ENCODE measurements at places on chromosomes 5 and 9. TPM values are rescaled to one million over a fixed set of nuclear protein-coding genes. Genes with fewer than 3 reads are reported as not detected.

SPATA31A3 gene
- total RNA-seq, result not detected

DNA sequence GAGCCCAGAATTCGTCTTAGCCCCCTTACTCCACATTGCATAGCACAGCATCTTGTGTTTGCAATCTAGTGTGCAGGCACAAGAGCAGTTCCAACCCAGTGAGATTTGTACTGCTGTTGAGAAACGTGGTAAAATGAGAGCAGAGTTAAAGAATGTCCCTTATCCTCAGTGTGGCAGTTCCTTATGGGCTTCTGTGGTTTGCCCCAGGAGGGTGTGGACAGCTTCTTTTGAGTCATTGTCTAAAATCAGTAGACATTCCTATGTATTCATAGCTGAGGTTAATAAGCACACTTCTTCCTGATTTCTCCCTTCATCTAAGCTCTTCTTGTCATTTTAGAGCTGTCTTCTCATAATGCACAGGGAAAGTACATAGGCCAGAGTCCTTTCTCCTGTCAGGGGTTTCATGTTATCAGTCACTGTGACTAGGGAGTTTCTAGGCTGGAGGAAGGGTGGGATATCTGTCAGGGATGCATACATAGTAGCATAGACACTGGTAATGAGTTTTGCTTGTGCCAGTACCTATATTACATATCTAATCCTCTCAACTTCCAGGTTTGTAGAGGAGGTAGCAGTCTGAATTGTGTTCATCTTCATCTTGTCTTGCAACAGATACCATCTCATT is 2.0 kb upstream of the CAVIN4 start:
- no peak for DNase-seq
- no peak overlapping the region for H3K27ac ChIP-seq
- H3K4me1 ChIP-seq, result no peaks in the 10 kb centered on the region
- no peak overlapping the region for H3K4me3 ChIP-seq
- no peaks in the 10 kb centered on the region for H3K36me3 ChIP-seq
- H3K27me3 ChIP-seq, result no peaks in the 10 kb centered on the region

ENG gene
- 227 TPM for total RNA-seq

GFI1B gene
- total RNA-seq, result 0.11 TPM

DNA sequence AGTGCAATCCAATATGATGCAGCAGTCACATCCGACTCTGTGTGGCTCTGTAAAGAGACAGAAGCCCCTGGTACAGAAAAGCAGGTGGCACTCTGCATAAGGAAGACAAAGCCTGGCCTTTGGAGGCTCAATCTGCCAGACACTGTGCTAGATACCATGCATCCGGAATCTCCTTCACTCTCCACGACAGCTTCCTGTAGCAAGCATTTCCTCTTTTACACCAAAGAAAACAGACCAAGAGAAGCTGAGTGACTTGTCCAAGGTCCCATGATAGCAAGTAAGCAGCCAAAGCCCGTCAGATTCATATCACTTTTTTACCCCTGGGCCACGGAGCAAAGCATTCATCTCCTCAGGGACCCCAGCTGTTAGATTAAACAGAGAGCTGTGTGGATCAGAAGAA is 64.2 kb upstream of the SMIM23 start:
- no peak overlapping the region for H3K4me3 ChIP-seq
- H3K4me1 ChIP-seq, result no peaks in the 10 kb centered on the region
- no peak overlapping the region for H3K27ac ChIP-seq

- H3K4me1 ChIP-seq, result no peaks in the 10 kb centered on the region
- H3K27me3 ChIP-seq, result no peaks in the 10 kb centered on the region
- no peak for DNase-seq
- no peak overlapping the region for H3K27ac ChIP-seq
- no peak overlapping the region for H3K4me3 ChIP-seq
Measured at GRCh38 chr9:72986522-72987116, 33.8 kb upstream of the ALDH1A1 start.

STPG3 gene
- not detected for total RNA-seq

DNA sequence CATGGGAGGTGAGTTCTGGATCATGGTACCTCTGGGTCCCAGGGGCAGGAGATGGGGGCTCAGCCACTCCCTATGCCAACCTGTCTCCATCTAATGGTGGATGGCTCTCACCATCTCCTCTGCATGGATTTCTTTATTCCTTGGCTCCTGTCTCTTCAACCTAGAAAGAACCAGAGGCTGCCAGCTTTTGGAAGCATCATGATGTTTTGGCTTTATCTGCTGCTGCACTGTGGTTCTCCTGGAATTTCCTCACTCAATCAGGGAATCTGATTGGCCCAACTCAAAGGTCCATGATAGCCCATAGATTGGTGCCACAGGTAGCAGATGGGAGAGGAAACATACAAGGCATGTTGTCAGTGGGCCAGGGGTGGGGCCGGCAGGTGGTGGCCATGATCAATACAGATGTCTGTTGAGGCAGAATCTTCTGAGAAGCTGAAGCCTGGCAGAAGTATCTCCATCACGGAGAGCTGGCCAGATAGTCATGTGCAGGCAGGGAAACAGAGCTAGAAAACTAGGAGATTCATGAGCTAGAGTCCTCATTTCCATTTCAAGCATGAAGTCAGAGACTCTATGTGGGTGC is 158.2 kb downstream of the MACROH2A1 start:
- H3K27ac ChIP-seq, result no peak overlapping the region
- H3K4me3 ChIP-seq, result no peak overlapping the region
- peaks cover 50% of the 10 kb centered on the region for H3K4me1 ChIP-seq
- no peak for DNase-seq
- H3K36me3 ChIP-seq, result no peaks in the 10 kb centered on the region

DNA sequence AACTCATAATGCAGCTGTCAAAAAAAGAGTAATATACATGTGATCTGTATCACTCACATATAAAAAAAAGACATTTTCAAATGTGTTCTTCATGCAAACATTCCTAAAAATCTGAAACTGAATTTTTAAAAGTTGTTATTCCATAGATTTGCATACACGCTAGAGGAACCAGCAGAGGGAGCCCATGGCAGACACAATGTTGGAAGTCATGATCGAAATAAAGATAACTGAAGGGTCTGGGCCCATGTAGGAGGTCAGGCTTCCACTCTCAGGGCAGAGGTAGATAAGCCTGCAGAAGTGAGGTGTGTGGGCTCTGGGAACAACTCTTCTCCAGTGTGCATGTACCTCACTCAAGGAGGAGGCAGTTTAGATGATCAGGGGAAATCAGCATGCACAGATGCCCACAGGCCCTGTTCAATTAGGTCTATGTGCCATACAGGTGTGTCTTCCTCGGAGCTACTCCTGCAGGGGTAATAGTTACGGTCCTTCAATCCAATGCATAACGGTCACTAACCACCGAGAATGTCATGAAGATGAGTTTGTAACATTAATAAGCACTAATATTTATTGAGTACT is 208.6 kb downstream of the EPB41L4A start:
- no peak for DNase-seq
- peaks cover 9% of the 10 kb centered on the region for H3K4me1 ChIP-seq
- no peak overlapping the region for H3K27ac ChIP-seq
- H3K27me3 ChIP-seq, result no peaks in the 10 kb centered on the region
- H3K4me3 ChIP-seq, result no peak overlapping the region

DNA sequence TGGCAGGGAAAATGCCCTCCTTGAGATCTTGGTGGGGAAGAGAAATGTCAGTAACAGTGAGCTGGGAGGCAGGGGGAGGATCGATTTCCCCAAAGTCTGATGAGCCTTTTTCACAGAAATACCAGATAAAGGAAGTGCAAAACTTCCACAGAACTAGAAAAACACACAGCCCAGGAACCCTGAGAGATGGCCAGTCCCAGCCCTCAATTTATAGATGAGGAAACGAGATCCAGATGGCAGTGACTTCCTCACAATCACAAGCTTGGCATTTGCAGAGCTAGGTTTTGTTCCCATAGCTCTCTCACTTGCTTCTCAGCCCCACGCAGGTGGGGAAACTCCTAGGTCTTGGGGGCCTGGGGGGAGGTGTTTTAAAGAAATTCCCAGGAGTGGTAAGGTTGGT is 3.8 kb upstream of the GGTA1 start:
- no peaks in the 10 kb centered on the region for H3K36me3 ChIP-seq
- DNase-seq, result no peak
- no peak overlapping the region for H3K27ac ChIP-seq

DNA sequence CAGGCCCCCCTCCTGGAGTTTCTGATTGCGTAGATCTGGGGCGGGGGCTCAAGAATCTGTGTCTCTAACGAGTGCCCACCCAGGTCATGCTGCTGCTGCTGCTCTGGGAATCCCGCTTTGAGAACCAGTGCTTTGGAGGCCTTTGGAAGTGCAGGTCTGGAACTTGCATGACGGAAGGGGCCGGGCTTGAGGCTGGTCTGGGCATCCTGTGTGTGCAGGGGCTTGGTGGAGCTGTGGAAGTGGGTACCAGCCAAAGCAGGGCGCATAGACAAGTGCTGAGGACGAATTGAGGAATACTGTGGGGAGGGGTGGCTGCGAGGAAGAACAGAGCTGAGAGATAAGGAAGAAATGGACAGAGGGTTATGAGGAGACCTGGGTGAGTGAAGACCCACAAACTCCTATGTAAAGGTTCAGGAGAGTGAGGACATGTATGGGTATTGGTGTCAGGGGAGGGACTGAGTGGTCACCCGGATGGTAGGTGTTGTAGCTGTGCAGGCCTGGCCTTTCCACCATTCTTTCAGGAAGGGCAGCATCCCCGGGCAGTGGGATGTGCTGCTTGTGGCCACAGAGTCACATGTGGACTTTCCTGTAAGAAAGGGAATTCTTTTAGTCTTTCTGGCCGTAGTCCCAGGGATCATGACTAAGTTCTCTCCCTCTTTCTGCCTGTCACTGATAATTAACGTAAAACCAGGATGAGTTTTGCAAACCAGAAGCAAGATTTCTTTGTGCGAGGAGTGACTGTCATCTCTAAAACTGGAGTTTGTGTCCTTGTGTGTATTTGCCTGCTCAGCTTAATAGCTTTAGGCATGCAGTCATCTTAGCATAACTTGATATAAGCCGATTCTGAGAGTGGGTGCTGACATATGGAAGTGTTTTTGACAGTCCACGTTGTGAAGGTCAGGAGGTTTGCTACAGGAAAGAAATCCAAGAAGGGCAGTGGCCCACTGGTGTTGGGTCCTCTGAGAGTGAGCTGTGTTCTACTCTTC is 43.3 kb upstream of the TJP2 start:
- H3K27ac ChIP-seq, result peak overlapping the region; percentile 76
- H3K27me3 ChIP-seq, result no peaks in the 10 kb centered on the region
- no peak overlapping the region for H3K4me3 ChIP-seq
- peak; percentile 61 for DNase-seq
- H3K4me1 ChIP-seq, result peaks cover 11% of the 10 kb centered on the region

C5orf58 gene
- total RNA-seq, result not detected

GRCh38 chr5:191036-191948 is at the start of gene LRRC14B:
TSS of gene LRRC14B (plus strand) at chr5:191495. CDS start at chr5:191539, 44 bp downstream.
- H3K36me3 ChIP-seq, result no peaks in the 10 kb centered on the region
- H3K4me3 ChIP-seq, result peak within 1 kb of the TSS; percentile 48
- H3K4me1 ChIP-seq, result peaks cover 64% of the 10 kb centered on the region
- peak; percentile 74 for DNase-seq

DNA sequence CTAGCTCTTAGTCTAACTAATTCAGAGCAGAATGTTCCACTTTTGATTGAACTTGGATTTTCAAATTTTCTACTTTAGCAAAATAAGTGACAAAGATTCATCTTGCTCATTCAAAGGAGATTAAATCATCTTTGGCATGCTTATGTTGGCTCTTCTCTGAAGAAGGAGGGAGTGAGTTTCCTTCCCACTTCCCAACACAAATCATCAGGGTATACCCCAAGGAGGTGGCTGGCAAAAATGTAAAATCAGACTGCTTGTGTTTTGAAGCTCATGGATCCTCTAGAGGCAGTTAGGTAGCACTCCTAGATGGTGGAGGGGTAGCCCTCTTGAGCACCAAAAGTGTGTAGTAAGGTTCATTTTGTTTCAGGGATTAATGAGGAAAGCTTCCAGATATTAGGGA is 343.1 kb downstream of the OSTF1 start:
- H3K27ac ChIP-seq, result no peak overlapping the region
- no peaks in the 10 kb centered on the region for H3K36me3 ChIP-seq
- DNase-seq, result no peak

DNA sequence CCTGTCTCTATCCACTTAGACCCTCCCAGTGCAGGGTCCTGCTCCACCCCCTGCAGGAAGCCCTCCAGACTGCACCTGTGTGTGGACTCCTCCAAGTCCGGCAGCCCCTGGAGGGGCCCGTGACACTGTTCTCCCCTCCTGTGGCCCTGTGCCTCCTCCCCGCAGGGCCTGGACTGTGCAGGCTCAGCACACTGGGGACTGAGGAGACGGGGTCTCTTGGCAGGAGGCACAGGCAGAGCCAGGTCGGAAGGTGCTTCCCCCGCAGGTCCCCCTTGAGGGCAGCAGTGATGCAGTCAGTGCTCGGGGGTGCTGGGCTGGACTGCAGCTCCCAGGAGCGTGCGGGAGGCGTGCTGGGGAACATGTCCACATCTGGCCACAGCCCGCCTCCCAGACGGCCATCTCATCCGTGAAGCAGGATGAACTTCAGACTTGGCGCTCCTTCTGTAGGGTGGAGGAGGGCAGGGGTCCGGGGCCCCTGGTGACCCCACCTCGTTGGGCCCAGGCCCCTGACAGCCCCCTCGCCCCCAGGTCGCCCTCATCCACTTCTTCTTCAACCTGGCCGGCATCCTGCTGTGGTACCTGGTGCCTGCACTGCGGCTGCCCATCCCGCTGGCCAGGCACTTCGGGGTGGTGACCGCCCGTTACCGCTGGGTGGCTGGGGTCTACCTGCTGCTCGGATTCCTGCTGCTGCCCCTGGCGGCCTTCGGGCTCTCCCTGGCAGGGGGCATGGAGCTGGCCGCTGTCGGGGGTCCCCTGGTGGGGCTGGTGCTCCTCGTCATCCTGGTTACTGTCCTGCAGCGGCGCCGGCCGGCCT is 4.9 kb downstream of the SLC34A3 start:
- H3K27me3 ChIP-seq, result peaks cover 36% of the 10 kb centered on the region
- no peaks in the 10 kb centered on the region for H3K36me3 ChIP-seq
- peak overlapping the region; percentile 29 for H3K4me3 ChIP-seq
- peaks cover 14% of the 10 kb centered on the region for H3K4me1 ChIP-seq
- no peak overlapping the region for H3K27ac ChIP-seq

MEGF10 gene
- total RNA-seq, result 0.02 TPM

EPB41L4B gene
- total RNA-seq, result 4.1 TPM

GRCh38 chr9:98780059-98780749 is 16.2 kb downstream of the ANKS6 start:
- no peak overlapping the region for H3K4me3 ChIP-seq
- no peaks in the 10 kb centered on the region for H3K4me1 ChIP-seq
- H3K27ac ChIP-seq, result no peak overlapping the region
- peaks cover 22% of the 10 kb centered on the region for H3K36me3 ChIP-seq
- DNase-seq, result no peak
- H3K27me3 ChIP-seq, result no peaks in the 10 kb centered on the region

CDKN2B-AS1 gene
- total RNA-seq, result 0.14 TPM

DNA sequence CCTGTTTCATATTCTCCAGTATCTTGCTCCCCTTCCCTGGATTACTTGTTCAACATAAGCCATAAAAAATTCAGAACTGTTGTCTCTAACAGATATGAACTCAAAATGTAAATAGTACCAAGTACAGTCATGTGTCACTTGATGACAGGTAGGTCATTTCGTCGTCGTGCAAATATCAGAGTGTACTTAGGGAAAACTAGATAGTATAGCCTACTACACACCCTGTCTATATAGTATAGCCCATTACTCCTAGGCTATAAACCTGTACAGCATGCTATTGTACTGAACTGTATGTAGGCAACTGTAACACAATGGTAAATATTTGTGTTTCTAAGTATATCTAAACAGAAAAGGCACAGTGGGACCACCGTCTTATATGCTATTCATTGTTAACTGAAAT is 39.1 kb downstream of the SMIM15 start:
- DNase-seq, result no peak
- no peak overlapping the region for H3K4me3 ChIP-seq
- H3K4me1 ChIP-seq, result no peaks in the 10 kb centered on the region
- no peaks in the 10 kb centered on the region for H3K36me3 ChIP-seq
- no peaks in the 10 kb centered on the region for H3K27me3 ChIP-seq

- no peaks in the 10 kb centered on the region for H3K27me3 ChIP-seq
- DNase-seq, result no peak
- no peaks in the 10 kb centered on the region for H3K4me1 ChIP-seq
- H3K4me3 ChIP-seq, result no peak overlapping the region
- H3K27ac ChIP-seq, result no peak overlapping the region
Measured at GRCh38 chr9:85215961-85216360, 525.8 kb downstream of the AGTPBP1 start.

Measured in heart right ventricle (tissue), 16 donors.